ENCODE measurements at places on chromosomes 3 and 15.

DNA sequence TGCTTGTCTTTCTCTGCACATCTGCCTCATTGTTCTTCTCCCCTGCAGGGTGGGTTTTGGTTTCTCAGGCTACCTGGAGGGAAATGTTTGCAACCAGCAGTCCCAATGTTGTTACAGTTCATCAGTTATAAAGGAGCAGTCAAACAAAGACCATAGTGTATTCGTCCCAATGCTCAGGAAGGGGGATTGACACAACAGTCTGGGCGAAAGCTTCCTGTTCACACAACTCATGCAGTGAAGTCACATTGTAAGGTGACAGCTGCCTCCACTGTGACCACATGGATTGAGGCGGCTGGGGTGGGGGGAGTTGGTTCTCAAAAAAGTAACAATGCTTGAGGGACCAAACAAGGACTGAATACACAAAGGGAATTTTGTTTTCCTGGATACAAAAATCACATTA, 28.8 kb upstream of the TF start:
- no peak for DNase-seq

GRCh38 chr3:134094491-134094890, 64.8 kb upstream of the SLCO2A1 start:
- DNase-seq = no peak

GRCh38 chr15:75431682-75432081, 19.8 kb downstream of the SIN3A start:
- DNase-seq = no peak

- no peak for DNase-seq
Measured at GRCh38 chr3:133137042-133137996, 99.1 kb downstream of the TMEM108 start.

DNA sequence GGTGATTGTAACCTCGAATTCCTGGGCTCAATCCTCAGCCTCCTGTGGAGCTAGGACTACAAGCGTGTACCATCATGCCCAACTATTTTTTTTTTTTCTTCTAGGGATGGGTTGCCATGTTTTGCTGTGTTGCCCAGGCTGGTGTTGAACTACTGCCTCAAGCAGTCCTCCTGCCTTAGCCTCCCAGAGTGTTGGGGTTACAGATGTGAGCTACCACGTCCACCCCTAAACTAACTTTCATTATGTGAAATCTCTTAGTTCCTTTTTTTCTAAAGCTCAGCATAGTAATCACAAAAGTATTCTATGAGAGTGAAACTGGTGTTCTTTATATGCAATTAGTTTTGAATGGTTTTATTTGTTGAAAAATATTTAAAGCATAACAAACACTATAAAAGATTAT, 92.1 kb downstream of the XRN1 start:
- no peak for DNase-seq

GRCh38 chr3:109072194-109072593, 45.7 kb downstream of the MORC1 start:
- DNase-seq = no peak

DNA sequence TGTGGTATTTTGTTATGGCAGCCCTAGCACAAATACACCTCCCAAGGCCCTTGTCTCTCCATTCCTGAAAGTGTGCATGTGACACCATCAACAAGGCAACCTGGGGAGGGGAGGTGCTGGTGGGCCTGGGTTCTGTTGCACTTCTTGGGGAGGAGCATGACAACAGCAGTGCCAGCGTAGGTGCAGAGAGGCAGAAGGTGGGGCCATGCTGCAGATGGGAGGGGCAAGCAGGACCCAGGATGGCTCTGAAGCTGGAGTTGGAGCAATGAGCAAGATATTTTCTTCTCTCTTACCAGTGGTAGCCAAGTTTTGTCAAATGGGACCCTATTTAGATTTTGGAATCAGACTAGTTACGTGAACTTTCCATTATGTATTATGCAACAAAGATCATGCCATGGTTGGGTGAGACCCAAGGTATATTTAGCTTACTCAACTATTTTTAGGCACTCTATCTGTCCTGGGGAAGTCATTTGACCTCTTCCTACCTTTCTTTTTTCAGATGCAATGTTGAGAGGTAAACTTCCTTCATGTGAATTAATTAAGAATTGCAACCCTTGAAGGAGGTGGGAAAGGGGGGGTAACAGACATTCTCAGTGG, 3.4 kb downstream of the FYCO1 start:
- DNase-seq = no peak

GRCh38 chr3:159904911-159905310, 83.7 kb upstream of the IL12A start:
- no peak for DNase-seq

DNA sequence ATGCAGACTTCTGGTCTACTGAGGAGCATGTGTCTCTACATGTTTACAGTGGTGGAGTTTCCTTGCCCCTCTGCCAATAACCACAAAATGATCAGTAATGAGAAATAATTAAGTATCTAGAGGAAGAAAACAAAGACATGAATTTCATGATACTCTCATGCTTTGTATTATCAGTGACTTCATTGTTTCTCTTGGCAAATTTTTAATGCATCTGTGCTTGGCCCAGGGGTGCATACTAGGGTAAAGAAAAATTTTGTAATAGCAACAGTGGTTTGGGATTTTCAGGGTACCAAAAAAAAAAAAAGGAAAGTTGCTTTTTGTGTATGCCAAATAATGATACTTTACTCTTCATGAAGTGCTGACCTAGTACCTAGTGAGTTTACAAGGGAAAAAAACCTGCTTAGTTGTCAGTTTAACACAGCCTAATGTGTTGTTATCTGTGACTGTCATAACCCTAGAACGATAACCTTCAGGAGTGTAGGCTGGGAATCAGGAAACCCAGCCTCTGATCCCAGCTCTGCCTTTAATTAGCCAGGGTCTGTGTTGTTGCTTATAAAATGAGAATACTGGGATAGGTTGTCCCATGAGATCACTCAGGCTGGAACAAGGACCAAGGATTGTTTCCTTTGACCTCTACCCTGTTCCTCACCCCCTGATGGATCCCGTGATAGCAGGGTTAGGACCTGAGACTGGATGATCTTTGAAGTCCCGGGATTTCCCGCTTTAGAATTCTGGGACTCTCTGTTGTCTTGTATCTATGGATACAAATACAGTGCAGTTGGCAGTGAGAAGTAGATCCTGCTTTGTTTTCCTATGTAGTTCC, 117.5 kb downstream of the CMSS1 start:
- no peak for DNase-seq

DNA sequence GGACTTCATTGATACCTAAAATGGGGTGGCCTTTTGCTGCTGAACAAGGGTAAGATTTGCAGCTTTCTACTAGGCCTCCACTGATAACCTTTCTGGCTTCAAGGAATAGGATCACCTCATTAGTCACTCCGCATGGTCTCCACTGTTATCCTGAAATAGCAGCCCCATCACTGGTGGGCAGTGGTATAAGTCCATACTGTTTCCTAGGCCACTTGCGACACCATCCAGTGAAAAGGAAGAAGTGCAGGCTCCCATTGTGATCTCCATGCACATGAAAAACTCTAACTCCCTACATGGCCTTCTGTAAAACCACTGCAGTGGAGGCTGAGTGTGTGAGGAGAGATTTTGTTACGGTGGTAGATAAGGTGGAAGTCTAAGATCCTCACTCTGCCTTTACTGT, 1455.9 kb downstream of the SI start:
- DNase-seq = no peak

GRCh38 chr3:23580096-23580713, 225.6 kb upstream of the UBE2E1 start:
- DNase-seq = no peak

- DNase-seq = peak; percentile 34
Measured at GRCh38 chr15:52241489-52241888, 50.3 kb upstream of the GNB5 start.

GRCh38 chr3:52216585-52217408, 8.6 kb downstream of the TLR9 start:
- peak; percentile 54 for DNase-seq

DNA sequence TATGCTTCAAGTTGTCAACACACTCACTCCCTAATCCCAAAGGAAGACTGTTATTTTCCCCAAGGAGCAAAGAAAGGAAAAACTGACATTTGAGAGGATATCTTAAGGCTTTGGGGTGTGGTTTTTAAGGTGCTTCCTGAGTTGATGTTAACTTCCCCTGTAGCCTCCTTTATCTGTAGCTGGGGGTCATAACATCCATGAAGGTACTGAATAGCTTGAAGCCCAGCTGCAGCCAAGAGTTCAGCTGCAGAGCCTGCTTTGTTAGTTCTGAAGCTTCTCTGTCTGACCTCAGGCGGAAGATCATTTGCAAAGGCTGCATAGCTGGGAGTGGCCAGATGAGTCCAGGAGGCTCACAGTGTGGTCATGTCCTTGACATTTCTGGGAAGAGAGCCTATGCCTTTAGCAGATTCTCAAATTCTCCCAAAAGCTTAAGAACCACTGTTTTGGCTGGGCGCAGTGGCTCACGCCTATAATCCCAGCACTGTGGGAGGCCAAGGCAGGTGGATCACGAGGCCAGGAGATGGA, 165.4 kb downstream of the SV2B start:
- no peak for DNase-seq

DNA sequence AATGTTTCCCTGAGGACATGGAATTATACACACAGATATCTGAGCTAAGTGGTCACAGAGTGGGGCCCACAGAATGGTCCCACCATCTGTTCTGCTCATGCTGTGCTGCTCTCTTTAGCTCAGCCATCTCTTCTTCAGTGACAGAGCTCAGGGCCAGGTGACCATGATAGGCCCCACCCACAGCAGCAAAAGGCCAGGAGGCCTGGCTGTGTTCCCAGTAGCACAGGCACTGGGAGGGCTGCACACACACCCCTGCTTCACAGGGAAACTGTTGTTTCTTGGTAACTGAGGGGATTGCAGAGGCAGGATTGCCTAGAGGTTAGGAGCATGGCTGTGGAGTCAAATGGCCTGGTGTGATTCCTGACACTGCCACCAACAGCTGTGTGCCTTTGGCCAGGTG, 4.8 kb upstream of the FBXW12 start:
- DNase-seq = no peak

DNA sequence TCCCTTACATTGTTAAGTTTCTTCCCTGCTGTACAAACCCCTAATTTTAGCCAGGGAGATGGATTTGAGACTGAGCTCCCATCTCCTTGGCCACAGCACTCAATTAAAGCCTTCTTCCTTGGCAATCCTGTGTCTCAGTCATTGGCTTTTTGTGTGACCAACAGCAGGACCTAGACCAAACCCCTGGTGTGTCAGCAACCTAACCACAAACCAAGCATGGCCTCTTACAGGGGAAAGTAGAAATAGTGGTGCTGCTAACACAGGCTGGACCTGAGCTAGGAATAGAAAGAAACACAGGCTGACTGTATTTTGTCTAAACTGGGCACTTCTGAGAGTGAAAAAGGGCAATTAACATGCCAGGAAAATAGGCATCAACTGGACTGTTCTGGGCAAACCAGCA, 37.9 kb downstream of the PPCDC start:
- DNase-seq = no peak

- DNase-seq = no peak
Measured at GRCh38 chr3:102400142-102400541, 34.7 kb upstream of the ZPLD1 start.

DNA sequence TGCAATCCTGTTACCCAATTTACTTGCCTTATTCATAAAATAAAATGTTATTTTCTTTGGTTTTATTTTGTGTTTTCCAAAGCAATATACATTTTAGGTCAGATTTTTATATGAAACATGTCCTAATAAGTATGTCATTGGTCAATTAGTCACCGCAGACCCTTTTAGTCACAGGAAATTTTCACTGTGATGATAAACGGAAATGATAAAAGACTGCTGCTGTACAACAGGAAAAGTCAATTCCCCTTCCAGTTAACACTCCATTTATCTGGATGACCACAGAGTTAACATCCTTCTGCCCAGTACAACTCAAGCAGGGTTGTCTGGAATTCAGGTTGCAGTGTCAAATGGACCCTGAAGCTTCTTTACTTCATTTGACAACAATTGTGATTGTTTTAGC, 175.2 kb downstream of the LSAMP start:
- no peak for DNase-seq

- DNase-seq = no peak
Measured at GRCh38 chr15:96416934-96417759, 86.6 kb downstream of the NR2F2 start.

DNA sequence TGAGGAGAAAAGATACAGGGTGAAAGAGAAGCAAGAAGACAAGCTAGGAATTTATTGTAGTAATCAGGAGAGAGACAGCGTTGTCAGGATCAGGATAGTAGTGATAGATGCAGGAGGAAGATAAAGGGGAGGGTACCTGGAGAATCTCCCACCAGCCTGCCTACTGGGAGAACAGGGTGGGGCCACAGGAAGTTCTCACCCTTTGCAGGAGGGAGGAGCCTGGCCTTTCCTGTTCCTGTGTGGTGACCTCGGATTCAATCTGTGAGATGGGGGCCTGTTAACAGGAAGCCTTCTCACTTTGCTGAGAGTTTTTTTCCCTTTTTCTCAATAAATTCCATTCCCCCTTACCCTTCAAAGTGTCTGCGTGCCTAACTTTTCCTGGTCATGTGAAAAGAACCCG, 37.6 kb downstream of the GMPS start:
- peak; percentile 5 for DNase-seq

DNA sequence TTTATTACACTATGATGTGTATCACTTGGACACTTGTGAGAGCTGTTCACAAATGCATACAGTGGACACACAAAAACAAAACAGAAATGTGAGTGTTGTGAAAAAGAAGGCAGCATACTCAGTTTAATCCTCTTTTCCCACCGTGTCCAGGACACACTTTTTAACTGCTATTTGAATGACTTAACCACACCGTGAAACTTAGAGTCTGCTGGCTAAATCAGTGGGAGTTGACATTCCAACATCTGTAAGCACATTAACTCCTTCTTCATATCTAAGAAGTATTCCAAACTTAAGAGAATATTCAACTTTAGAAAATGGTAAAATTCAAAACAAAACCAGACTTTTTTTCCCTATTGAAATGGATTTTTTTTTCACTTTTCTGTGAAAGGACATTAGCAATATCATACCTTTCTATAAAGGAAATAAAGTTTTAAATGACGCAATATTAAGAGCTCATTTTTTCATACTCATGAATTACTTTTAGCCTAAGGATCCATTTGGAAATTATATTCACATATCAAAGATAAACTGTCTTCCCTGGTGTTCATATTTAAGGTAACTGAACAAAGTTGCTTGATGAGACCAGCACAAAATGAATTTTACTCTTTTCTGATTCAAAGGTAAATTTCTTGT, 316.6 kb downstream of the RBMS3 start:
- no peak for DNase-seq

GRCh38 chr3:41129731-41130130, 69.6 kb upstream of the CTNNB1 start:
- no peak for DNase-seq

DNA sequence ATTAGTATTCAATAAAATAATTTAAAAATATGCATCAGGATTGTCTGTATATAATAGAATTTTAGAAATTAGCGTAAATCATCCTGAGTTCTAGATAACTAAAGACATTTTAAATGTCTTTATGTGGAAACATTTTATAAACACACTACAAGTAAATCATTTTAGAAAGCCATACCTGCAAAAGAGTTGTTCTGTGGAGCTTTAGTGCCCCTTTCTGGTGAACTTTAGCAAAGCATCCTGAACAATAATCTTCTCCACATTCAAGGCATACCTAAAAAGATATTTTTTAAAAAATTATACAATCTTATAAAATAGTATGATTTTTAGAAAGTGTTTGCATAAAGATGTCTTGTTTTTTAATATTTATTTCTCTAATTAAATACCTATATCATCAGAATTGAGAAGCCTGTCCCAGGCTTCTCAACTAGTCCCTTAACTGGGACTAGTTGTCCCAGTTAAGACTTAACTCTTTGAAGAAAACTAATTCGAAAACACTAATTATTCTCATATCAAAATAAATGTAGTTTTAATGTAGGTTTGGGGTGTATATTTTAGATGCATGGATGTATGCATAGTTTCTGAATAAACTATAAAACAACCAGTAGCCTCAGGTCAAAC, 29.7 kb downstream of the ZBBX start:
- DNase-seq = no peak

GRCh38 chr3:179256813-179257212, 5.9 kb upstream of the KCNMB3 start:
- no peak for DNase-seq
